ENCODE measurements at places on chromosomes 1 and 21.

DNA sequence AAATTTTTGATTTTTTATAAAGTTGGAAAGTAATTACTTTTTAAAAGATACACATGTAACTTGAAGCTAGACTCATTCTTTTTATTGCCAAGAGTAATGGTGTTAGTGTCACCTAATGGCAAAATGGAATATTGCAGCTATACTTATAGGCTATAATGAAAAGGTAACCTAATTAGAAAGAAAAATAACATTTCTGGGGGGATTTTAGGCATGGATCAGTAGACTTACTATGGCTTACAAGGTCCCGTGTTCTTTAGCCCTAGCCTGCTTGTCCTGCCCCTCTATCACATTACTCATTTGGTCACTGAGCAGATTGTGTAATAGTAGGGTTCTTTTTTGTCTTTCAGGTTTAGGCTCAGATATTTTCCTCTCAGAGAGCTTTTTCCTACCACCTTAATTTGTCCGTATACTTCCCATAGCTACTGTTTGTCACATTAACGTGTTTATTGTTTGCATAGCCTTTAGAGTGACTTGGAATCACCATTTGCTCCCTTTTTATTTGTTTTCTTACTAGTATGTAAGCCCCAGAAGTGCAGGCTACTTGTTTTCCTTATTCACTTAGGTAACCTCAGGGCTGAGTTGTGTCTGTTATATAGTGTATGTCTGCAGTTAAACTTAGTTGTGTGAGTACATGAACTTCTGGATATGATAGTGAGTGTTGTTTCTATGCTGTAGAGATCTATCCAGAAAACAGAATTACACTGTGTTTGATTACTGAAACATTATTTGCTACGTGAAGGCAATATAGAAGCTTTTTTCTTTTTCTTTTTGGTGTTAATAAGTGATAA, 58.7 kb downstream of the RABGAP1L start:
- no peak for DNase-seq

- no peak for DNase-seq
These were observed 34.9 kb downstream of the TRIM11 start for GRCh38 chr1:228371741-228372182.

DNA sequence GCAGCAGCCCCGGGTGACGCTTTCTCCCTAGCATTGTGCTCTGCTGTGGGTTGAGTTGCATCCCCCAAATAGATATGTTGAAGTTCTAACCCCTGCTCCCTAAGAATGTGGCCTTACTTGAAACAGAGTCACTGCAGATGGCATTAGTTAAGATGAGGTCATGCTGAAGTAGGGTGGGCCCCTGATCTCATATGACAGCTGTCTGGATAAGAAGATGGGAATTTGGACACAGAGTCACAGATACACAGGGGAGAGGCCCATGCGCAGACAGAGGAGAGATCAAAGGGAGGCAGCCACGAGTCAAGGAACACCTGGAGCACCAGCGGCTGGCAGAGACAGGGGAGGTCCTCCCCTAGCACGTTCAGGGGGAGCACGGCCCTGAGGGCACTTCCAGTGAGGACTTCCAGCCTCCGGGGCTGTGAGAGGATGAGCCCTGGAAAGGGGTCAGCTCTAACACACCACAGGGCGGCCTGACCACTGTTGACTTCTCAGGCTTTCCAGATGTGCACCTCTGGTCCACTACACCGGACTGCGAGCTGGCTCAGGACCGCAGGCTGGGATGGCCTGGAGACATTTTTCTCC, 46.4 kb downstream of the ABCG1 start:
- DNase-seq, result no peak

GRCh38 chr1:119873135-119874015, 22.9 kb downstream of the ADAM30 start:
- no peak for DNase-seq

GRCh38 chr21:35138665-35139381, 89.7 kb upstream of the RUNX1 start:
- DNase-seq, result no peak

DNA sequence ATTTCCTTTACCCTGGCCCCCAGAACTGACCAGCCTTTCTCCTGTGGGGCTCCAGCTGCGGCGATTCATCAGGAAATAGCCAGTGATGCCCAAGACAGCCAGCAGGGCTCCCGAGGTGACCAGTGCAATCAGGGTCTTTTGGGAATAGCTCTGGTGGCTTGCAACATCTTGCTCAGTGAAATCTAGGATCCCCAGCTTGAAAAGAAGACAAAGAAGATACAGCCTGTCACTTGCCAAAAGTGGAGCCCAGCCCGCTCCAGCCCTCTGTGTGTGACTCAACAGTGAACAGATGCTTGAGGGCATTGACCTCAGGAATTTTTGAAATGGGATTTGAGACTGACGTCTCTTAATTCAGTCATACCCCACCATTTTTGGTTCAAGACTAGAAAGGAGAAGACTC, 22.3 kb downstream of the CD34 start:
- DNase-seq, result no peak

DNA sequence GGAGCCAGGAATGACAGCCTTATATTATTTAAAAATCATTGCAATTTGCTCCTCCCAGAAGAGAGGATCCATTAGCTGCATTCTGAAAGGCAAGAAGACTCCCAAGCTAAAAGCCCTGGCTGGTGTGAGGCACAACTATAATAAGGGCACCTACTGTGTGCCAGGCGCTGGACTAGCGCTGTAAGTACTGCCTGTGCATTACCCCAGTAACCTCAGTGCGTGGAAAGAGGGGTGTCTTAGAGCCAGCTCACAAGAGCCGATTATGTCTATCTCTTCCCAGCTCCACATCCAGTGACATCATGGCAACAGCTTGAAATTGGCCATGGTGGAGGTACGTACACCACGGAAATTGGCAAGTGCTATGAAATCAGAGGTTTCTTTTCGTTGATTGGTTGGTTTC, 141.7 kb upstream of the IRF2BP2 start:
- no peak for DNase-seq

DNA sequence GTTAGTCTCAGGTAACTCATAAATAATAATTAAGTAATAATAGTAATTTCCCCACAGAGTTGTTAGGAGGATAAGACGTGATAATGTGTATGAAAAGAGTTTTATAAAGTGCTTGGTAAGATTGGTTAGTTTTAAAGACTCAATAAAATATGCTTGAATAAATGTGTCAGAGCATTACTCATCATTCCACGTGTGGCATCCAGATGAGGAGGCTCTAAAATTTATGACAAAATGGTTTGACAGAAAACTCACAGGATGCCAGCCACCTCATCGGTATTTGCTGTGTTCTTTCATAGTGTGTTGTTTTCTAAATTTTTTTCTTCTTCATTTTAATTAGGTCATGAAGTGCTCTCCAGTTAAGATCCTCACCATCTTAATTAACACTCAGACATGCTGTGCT, 19.1 kb upstream of the SPAG17 start:
- DNase-seq, result no peak

DNA sequence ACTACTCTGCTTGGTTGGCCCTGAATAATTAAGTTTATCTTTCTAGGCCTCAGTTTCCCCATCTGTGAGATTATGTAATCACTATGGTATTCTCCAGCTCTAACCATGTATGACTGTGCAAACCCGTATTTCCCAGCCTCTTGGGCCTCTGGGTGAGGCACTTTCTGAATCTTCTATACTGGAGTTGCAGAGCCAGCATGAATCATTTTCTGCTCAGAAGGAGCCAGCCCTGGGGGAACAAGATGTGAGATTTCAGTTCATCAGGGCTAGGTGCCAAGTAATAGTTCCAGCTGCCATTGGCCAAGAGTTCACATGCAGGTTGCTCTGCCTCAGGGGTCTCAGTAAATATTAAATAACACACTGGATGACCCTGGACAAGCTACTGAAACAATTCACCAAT, 47.7 kb upstream of the USP24 start:
- DNase-seq, result no peak

- no peak for DNase-seq
These were observed 13.2 kb downstream of the IFNLR1 start for GRCh38 chr1:24173638-24174575.

GRCh38 chr1:239963856-239964255, 127.8 kb upstream of the FMN2 start:
- DNase-seq, result no peak

DNA sequence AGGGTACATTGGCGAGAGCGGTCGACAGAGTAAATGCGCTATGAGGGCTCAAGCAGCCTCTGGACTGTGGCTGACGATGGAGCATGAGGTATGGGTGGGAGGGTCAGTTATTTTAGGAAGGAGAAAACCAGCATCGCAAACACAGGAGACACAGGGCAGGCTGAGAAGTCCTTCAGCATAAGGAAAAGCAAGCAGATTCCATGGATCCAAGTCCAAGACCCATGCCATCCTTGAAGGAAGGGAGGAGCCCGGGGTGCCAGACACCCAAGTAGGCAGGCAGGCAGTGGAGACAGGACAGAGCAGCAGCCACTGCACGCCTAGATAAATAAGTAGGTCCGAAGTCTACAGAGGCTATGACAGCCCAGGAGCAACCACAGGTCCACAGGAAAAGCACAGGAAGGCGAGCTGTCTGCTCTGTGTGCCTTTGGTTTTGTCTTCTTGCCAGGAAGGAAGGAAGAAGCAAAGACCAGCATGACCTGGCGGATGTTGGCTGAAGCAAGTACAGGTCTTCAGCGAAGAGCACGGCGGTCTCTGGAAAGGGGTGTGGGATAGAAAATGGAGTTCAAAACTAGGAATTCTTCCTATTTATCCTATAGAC, 76.4 kb upstream of the SLC45A1 start:
- no peak for DNase-seq

- DNase-seq, result no peak
These were observed 49.2 kb downstream of the ALG14 start for GRCh38 chr1:95023399-95024043.

- peak; percentile 34 for DNase-seq
These were observed 20.8 kb downstream of the PHLDA3 start for GRCh38 chr1:201447903-201448871.

DNA sequence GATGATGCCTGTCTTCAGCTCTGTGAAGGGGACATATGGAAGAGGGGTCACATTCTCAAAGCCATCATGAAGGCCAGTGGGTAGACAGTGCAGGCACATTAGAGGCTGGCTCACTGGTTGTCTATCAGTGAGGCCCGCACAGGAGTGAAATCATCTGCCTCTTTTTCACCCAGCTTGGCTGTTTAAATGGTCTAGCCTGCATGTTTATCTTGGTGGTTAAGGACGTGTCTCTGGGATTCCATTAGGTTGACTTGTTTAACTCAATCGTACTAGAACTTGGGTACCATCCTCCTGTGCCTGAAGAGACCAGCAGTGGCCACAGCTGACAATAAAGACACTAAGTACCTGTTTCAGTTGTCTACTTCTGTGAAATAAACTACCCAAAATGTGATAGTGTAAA, 219.3 kb downstream of the PLPP3 start:
- DNase-seq, result no peak

GRCh38 chr21:44510508-44511218, 29.3 kb downstream of the KRTAP10-1 start:
- peak; percentile 77 for DNase-seq

- DNase-seq, result no peak
These were observed 153.9 kb downstream of the FMN2 start for GRCh38 chr1:240245629-240246020.

- DNase-seq, result no peak
These were observed 8.6 kb upstream of the LHX4 start for GRCh38 chr1:180221462-180221861.

DNA sequence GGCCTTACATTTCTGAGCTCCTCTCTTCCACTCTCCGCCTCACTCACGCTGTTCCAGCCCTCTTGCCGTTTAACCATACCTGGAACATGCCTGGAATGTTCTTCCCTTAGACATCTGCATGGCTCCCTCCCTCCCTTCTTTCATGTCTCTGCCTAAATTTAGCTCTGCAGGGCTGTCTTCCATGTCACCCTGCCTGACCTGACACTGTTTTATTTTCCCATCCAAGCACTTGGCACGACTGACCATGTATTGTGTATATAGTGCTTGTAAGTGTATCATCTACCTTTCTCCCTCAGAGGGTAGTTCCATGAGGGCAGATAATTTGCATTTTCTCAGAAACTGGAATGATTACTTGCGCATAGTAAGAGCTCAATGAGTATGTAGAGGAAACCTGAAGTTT, 47.3 kb downstream of the ST6GALNAC3 start:
- no peak for DNase-seq

DNA sequence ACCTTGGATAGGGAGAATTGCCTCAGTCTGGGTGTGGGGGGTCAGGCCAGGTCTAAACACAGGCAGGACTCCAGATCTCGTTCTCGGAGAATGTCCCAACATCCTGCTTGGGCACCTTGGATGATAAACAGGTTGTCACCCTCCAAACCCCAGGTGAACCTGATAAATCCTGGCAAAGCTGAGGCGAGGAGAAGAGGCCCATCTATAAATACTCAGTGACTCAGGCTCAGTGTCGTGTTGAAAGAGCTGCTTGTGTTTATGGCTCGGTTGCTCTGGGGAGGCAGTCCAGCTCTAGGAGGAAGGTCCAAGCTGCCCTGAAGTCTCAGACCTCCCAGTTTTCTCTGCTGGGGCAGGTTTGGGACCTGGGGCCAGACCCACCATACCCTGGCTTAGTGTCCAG, 15.8 kb upstream of the TRIM63 start:
- DNase-seq, result no peak

- no peak for DNase-seq
These were observed 283.4 kb downstream of the ASTN1 start for GRCh38 chr1:176880955-176881595.

DNA sequence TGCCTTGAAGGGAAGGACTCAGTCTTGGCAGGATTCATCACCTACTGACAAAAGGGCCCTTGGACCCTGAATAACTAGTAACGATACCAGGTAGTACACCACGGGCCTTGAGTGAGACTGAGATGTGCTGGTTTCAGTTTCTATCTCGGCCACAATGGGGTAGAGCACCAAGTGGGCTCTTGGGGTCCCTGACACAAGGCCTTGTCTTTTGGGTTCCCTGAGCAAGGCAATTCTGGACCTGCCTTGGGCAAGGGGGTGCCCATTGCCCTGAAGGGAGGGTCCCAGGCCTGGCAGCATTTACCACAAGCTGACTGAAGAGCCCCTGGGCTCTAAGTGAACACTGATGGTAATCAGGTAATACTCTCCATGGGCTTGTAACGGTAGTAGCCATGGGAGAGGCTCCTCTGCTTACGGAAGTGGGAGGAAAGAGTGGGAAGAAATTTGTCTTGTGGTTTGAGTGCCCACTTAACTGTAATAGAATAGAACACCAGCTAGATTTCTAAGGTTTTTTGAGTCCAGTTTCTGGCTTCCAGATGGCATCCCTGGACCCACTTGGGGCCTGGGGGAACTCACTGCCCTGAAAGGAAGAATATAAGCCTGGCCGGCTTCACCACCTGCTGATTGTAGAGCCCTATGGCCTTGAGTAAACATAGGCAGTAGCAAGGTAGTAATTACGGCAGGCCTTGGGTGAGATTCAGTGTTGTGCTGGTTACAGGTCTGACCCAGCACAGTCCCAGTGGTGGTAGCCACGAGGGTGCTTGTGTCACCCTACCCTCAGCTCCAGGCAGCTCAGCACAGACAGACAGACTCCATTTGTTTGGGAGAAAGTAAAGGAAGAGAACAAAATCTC, 58.5 kb downstream of the WDR4 start:
- DNase-seq, result no peak

All from activated T-helper 1 cell treated with anti-CD3 and anti-CD28 coated beads, Interleukin-2, amount 50 U/mL, for 16 hours (primary cell).